ENCODE measurements at places on chromosomes 6 and 20.
A peak's percentile ranks its signal among the peaks of the same experiment; 100 is the strongest.

GRCh38 chr6:147716434-147716833 lies 207.9 kb downstream of the SAMD5 start:
- DNase-seq, result no peak

DNA sequence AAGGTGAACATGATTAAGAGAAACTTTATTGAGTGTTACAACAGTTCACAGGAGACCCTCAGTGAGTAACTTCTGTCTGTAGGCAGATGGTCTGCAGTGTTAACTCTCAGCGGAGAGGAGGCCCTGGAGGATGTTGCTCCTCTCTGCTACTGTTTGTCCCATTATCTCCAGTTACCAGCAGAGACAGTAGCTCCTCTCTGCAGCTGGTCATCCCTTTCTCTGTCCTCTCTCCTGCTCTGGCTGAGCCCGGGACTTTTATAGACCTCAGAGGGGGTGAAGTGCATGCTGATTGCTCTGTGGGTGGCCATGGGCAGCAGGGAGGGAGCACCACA lies 5.7 kb downstream of the GTSF1L start:
- no peak for DNase-seq

DNA sequence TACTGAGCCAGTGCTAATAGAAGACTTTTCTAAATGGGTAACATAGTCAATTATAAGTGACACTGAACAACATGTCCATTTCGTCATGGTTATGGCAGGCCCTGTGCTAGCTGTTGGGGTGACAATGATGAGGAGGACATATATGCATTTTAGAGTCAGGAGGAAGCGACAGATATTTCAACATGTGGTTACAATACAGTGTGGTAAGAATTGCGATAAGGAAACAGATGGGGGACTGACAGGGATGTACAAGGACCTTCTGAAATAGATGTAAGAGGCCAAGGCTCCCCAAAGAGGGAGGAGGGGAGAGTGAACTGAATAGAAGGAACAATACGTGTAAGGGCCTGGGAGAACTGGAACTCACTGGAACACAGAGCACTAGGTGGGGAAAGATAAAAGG lies 11.7 kb downstream of the MMP24 start:
- no peak for DNase-seq

DNA sequence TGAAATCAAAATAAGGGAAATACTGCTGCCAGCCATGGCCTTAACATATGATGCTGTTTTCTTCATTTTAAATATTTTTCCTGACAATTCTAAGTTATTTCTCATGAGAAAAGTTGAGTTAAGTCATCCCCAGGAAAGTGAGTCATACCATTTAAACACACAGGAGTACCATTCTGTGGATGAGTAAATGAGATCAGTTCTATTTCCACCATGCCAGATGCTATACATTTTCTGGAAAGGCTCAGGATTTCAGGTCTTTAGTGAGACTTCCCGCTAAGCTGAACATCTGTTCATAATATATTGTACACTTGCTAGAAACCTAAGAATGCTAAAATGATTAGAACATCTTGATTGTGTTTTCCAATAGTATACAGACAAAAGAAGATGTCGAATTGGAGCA lies 256.2 kb upstream of the MANEA start:
- no peak for DNase-seq

DNA sequence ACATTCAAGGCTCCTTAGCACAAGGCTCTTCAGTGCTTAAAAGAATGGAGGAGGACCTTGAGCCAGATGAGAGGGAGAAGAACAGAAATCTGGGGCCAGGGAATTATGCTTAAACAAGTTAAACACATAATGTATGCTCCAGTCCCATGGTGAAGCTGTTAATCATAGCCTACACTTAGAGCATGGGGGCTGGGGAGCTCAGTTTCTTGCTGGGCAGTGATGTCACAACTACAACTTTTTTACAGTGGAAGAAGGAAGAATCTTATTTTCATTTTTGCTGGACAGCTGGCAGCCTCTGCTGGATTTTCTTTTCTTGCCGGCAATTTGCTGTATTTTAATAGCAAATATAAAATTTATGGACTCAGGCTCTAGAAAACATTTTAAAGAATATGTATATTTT lies 432.5 kb downstream of the CD109 start:
- DNase-seq, result no peak

GRCh38 chr6:12931639-12932038 lies 215.1 kb downstream of the PHACTR1 start:
- no peak for DNase-seq

GRCh38 chr20:9143926-9144325 lies 75.0 kb downstream of the PLCB4 start:
- DNase-seq, result no peak

DNA sequence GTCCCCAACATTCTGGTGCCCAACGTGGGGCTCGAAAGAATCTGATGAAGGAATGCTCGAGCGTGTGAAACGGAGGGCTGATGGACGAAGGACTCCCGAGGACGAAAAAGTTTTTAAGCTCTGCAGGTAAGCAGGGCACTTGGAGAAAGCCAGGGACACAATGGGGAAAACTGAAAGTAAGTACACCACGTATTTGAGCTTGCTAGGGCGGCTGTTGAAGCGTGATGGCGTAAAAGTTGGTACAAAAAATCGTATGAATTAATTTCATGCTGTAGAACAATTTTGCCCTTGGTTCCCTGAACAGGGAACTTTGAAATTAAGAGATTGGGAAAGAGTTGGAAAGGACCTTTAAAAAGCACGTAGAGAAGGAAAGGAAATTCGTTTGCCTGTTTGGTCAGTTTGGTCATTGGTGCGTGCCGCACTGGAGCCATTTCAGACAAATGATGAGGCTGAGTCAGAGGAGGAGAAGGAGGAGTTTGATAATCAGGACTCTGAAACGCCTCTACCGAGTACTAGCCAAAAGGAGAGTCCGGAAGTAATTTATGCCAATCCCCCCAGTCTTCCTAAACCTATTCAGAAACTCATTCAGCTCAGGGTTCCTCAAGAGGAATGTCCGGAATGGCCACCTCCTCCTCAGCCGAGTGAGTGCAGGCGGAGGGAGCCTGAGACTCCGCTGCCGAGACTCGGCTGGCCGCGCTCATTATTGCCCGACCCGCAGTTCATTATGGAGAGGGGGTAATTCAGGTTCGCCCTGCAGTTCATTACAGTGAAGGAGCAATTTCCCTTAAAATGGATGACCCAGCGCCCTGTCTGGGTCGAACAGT lies 59.2 kb upstream of the PRSS16 start:
- peak; percentile 28 for DNase-seq

- DNase-seq, result no peak
Observed at GRCh38 chr6:152223636-152224035, 413.5 kb downstream of the SYNE1 start.

- peak; percentile 46 for DNase-seq
Observed at GRCh38 chr6:167826230-167826895, 348 bp upstream of the AFDN start.

- no peak for DNase-seq
Observed at GRCh38 chr20:35285806-35286076, 1.2 kb upstream of the EIF6 start.

DNA sequence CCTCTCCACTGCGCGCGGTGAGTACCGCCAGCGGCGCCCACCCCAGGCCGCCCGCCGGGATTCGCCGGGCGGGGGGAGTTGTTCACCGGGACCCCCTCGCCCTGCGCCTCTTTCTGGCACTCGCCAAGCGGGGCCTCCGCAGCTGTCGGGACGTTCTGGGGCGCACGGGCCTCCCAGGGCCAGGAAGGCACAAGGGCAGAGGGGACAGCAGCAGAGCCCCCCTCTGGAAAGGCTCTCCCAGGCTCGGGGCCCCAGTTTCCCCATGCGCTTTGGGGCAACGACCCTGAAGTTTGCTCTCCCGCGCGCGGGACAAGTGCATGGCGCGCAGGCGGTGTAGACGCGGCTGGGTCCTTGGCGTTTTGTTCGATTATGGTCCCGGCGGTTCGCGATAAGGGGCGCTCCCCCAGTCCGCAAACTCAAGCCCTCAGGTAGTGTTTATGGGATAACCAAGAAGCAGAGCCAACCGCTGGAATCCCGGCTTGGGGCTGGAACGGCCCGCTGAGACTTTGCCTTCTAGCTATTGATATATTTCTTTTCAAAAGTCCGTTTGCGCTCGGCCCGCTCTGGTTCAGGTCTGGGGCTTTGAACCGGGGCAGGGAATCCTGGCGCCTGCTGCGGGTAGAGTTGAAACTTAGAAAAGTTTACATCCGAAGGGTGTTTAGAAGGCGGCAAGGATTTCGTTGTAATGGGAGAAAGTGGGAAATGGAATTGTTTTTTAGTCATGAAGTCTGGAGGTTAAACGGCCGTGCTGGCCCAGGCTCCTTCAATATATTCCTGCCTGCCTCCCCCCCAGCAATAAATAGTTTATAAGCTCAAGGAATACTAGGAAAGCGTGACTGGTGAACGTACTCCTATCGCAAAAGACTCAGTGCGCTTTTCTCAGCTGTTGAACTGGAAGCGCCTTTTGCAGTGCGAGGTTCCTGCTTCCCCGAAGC lies 595 bp downstream of the EYA2 start:
- no peak for DNase-seq

DNA sequence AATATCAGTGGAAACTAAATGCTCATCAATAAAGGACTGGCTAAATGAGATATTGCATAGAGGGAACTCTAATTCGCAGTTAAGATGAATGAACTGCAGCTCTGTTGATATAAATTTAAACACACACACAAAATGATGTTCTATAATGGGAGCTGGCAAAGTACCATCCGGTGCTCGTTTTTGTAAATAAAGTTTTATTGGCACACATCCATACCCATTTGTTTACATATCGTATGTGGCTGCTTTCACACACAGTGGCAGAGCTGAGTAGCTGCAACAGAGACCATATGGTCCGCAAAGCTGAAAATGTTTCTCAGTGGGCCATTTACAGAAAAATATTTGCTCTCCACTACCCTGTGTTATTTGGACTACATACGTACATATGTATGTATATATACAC lies 120.7 kb downstream of the EDN3 start:
- DNase-seq, result no peak

GRCh38 chr6:15475872-15476271 lies 187.0 kb downstream of the DTNBP1 start:
- DNase-seq, result no peak

DNA sequence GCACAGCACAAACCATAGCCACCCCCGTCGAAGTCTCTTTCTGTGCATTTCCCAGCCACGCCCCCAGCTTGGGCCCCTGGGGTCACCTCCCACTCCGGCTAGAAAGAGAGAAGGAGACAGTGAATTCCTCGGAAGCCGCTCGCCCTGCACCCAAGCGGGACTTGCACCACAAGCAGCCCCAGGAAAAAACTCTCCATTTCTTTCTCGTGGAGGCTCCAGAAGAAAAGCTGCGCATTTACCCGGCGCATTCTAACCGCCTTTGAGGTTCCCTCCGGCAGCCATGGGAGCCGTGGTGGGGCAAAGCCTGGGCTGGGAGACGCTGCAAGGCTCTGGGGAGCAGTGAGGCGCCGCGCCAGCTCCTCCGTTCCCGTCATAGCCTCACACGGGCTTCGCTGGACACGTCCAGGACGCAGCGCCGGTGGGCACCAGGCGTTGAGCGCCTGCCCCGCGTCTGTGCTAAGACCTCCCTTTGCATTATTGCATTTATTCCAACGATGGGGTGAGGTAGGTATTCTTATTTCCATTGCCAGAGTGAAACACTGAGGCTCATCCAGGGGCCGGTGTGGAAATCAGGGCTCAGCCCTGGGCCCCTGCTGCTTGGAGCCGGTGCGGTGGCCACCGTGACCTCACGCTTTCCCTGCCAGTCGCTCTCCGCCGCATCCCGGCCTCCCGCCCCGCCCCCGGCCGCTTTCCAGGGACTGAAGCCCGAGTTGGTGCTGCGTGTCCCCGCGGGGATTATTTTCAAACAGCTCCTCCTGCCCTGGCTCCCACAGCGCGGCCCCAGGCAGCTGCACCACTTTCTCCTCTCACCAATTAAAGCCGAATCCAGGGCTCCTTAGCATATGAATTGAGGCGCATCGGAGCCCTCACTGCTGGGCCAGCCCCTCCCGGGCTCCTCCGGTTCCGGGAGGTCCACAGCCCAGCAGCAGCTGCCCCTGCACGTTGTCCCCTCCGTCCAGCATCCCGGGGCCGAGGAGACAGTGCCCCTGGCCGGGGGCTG lies 148.3 kb upstream of the AFDN start:
- no peak for DNase-seq

- DNase-seq, result no peak
Observed at GRCh38 chr6:30700340-30700739, 9.6 kb upstream of the NRM start.

DNA sequence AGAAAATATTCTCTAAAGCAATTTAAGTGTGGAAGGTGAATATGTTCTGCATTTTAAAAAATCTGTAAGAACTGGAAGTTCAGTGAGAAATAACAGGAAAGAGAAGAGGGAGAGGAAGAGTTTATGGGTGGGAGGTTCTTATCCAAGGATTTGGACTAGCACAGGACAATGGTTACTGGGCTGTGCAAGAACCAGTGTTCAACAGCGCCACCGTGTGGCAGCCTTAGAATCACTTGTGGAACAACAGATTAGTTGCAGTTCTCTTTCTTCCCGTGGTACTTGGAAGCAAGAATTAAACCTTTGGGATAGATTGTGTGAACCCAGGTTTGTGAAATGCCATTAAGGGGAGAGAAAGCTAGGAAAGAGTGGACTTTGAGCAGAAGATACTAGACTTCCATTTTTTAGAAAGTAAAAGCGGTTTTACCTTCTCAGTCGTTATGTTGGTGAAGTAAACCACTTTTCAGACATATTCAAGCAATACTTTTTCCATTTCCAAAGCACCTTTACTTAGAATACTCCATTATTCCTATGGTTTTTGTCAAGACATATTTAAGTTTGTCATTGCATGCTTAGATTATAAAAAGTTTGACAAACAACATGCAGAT lies 436.7 kb downstream of the RNF144B start:
- no peak for DNase-seq

- no peak for DNase-seq
Observed at GRCh38 chr6:1738558-1739081, 128.9 kb downstream of the FOXC1 start.

DNA sequence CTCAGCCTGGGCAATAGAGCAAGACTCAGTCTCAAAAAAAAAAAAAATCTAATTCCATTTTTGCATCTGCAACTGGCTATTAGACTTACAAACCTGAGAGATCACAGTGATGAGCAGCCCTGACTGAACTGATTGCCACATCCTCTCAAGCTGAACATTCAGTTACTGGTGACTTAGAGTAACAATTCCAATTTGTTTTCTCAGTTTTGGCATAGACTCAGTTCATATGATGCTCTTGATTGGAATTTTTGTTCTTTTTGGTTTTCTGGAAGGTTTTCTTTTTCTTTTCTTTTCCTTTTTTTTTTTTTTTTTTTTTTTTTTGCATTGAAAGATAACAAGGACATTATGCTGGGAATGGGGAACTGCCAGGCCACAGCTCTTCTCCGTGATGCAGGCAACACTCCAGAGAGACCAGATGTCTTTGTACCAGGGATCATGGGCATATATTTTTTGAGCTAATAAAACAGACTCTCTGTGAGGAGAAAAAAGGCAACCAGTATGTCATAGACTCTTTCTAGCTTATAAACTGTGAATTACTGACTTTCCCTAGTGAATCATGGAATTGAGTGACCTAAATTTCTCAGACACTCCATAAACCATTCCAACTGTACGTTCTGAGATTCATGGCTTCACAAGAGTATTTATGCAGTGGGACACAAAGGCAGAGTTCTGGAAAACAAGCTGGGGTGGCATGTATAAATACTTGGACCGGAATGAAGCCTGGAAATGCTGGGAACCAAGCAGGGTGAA lies 86.0 kb upstream of the SLC2A12 start:
- DNase-seq, result no peak
